Breast epithelium (tissue), 4 donors: ENCODE measurements at places on chromosomes 1 and 21. TPM values are rescaled to one million over a fixed set of nuclear protein-coding genes. Genes with fewer than 3 reads are reported as not detected.

GRCh38 chr1:201307760-201308499 is 24.6 kb downstream of the PKP1 start:
- DNase-seq = peak; percentile 91

The FBXO2 gene
- total RNA-seq = 40.6 TPM

The PIGV gene
- total RNA-seq = 18.7 TPM

GRCh38 chr1:96698342-96698983 is 23.1 kb upstream of the PTBP2 start:
- no peak for DNase-seq

DNA sequence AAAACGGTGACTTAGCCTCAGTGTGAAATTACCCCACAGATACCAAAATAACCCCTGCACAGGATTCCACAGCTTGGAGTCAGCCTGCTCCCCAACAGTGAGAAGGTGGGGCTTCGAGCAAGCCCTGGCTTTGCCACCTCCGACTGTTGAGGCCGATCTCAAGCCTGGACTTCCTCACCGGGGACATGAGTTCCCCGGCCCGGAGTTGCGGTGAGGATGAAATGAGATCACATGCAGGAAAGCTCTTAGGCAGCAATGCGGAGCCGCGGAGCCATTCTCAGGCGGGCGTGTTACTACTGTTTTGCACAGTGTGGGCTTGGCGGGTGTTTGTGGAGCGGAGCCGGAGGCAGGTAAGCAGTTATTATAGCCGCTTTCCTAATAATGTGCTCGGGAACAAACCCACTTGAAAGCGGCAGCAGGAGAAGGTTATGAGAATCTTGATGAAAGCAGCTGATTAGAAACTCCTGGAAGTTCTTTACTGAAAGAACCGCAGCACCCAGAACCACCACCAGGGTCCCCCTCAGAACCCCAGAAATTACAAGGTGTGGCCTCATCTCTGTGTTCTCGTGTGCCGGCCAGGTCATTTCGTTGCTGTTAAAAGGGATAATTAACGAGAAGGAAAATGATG is 3.9 kb upstream of the CLSTN1 start:
- DNase-seq = no peak

The SIM2 gene
- 0.32 TPM for total RNA-seq

- no peak for DNase-seq
Observed at GRCh38 chr1:69269491-69269890, 298.2 kb upstream of the LRRC7 start.

DNA sequence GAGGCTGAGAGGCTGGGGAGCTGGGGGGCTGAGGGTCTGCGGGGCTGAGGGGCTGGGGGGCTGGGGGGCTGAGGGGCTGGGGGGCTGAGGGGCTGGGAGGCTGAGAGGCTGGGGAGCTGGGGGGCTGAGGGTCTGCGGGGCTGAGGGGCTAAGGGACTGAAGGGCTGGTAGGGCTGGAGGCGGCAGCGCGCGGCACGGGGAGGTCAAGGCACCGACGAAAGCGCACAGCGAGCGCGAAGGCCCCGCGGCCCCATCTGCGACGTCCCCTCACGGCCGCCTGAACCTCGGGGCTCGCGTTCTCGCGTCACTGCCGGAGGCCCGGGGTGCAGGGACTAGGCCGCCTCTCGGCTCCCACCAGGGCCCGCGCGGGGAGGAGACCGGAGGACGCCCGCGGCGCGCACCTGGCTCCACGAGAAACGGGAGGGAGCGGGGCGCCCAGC is 356 bp downstream of the INTS11 start:
- no peak for DNase-seq

The ANKRD34A gene
- total RNA-seq = 0.98 TPM

GRCh38 chr1:1161078-1161682 is 12.5 kb upstream of the TTLL10 start:
- no peak for DNase-seq

The OR2T33 gene
- total RNA-seq = not detected

DNA sequence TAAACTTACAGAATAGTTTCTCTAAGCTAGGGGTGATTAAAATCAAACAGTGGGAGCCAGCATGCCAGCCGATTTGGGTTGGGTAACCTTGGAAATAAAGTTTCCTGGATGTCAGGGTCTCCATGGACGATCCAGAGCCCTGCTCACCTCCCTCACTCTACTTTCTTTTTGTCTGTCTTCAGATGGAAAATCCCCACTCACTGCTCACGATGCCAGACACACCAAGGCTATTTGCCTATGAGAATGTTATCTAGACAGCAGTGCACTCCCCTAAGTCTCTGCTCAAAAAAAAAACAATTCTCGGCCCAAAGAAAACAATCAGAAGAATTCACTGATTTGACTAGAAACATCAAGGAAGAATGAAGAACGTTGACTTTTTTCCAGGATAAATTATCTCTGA is 13.9 kb downstream of the SLAMF7 start:
- no peak for DNase-seq

DNA sequence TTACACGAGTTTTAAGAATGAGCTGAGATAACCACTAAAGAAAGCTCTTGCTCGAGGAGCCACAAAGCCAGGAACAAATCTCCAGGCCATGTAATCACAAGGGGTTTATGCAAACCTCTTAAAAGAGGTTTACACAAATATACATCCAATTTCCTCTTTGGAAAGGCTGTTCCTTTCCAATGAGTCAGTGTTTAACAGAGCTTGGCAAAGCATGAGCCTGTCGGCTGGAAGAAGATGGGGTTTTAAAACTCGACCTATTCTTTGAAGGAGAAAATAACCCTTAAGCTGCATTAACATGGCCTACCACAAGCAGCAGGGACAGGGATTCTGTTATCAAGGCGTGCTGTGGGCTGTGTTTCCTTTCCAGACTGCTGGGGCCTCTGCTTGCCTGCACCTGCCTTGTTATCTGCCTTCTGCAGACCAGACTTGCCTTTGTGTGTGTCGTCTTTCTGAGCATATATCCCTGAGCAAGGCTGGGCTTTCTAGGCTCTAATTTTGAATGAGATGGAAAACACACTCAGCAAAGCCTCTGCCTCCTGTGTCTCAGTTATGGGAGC is 40.6 kb upstream of the CYP2J2 start:
- no peak for DNase-seq

The KCNC4 gene
- total RNA-seq = 3.8 TPM

DNA sequence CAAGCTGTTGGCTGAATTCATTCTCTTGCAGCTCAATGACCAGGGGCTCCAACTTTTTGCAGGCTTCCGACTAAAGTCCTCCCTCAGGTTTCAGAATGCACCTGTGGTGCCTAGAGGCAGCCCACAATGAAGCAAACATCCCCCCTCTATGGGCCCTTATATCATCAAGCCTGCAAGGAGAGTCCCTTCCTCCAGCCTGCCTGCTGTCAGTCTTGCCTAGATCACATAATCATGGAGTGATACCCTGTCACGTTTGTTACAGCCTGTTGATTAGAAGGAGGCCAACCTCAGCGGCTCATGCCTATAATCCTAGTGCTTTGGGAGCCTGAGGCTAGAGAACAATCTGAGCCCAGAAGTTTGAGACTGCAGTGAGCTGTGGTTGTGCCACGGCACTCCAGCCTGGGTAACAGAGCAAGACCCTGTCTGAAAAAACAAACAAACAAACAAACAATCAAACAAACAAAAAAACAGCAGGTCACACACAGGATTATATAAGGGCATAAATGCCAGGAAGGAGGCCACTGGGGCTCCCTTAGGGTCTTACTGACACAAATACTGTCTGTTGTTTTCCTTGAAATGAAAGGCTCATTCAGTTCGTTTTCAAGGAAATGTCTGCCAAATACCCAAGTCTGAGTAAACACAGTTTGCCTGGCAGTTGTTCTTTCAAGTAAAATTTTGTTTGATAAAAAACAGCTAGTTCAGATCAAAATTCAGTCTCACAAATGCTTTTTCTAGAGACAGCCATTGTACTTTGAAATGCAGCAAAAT is 4.7 kb upstream of the SPRR3 start:
- no peak for DNase-seq
